ENCODE measurements at places on chromosomes 7 and 10. TPM values are rescaled to one million over a fixed set of nuclear protein-coding genes. Genes with fewer than 3 reads are reported as not detected.
A peak's percentile ranks its signal among the peaks of the same experiment; 100 is the strongest.

EGR2 gene
- 2.8 TPM for total RNA-seq

CLEC5A gene
- total RNA-seq = 4.1 TPM

HOXA10 gene
- total RNA-seq = 0.56 TPM

DNA sequence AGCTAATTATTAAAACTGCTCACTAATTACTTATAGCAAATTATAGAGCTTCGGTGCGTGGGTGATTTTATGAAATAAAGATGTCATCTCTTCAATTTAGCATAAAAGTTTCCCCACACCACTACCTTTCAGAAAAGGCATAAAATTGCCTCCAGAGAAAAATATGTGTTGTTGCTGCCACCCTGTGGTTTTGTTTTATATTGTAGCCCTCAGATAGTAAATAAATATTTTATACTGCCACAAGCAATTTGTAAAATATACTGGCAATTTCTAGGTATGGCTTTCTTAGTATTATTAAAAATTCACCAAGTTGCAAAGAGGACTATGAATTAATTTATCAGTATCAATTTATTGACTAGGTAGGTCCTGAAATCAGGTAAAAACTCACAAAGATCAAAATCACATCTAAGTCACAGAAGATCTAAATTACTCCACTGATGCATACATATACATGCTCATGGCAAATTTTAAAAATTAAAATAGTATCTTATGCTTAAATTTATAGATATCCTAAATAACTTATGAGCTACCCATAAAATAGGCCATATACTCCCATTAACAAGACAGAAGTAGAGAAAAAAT is 26.5 kb downstream of the ASNS start:
- H3K36me3 ChIP-seq = no peaks in the 10 kb centered on the region
- no peak overlapping the region for H3K4me3 ChIP-seq
- DNase-seq = no peak

GRCh38 chr10:102740229-102740628 is 3.5 kb upstream of the WBP1L start:
- H3K4me1 ChIP-seq = peaks cover 12% of the 10 kb centered on the region
- H3K36me3 ChIP-seq = no peaks in the 10 kb centered on the region
- no peak overlapping the region for H3K4me3 ChIP-seq
- no peak for DNase-seq
- no peak overlapping the region for H3K27ac ChIP-seq
- no peaks in the 10 kb centered on the region for H3K27me3 ChIP-seq

DNA sequence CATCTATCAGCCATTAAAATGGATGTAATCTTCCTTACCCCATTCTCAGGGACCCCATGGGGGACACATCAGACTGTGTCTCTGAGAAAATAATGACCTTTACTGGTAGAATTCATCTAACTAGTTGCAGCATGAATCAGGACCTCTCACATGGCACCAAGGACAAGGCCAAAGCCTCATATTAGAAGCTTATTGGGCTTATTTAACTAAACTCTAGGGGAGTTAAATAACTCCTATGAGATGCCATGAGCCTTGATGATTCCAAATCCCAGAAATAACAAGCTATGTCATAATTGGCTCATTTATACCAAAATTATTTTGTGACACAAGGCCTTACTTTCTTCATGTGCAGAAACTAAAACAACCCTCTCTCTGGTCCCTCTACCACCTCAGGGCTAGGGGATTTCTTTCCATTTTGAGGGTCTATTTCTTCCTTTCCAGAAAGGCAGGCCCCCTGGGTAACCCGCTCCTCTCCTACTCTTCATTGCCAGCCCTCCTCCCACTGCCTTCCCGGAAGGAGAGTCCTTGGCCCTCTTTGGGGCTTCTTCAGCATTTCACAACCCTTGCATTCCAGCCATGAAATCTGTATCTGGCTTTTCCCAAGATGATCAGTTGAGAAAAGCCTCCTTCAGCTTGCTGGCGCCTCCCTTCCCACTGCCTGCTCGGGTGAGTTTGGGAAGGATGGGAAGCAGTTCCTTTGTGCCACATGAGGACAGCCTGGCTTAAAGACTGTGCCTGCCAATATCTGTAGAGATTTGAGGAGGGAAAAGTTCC is 41.8 kb upstream of the TRIM8 start:
- no peak overlapping the region for H3K4me3 ChIP-seq
- H3K27me3 ChIP-seq = no peaks in the 10 kb centered on the region
- no peak for DNase-seq
- H3K36me3 ChIP-seq = peaks cover 89% of the 10 kb centered on the region

- DNase-seq = no peak
- H3K36me3 ChIP-seq = no peaks in the 10 kb centered on the region
- H3K4me3 ChIP-seq = no peak overlapping the region
- H3K4me1 ChIP-seq = peaks cover 7% of the 10 kb centered on the region
- peak overlapping the region; percentile 75 for H3K27ac ChIP-seq
Observed at GRCh38 chr10:95333997-95334804, 43.4 kb upstream of the PDLIM1 start.

DNA sequence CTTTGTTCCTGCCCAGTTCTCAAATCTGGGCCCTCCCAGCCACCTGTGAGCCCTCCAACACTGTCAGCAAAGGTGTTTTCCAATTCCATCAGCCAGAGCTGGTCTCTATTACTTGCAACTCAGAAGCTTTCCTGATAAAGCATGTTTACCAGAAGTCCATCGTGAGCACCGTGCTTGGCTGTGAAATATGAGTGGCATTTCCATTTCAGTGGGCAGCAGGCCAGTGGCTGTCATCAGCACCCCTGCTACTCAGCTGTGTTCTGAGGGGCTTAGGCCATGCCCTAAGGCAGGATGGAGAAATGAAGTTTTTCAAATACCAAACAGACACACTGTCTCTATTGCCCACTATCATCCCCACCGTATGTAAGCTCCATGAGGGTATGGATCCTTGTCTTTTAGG is 12.7 kb upstream of the BNIP3 start:
- H3K27me3 ChIP-seq = no peaks in the 10 kb centered on the region
- no peaks in the 10 kb centered on the region for H3K36me3 ChIP-seq
- H3K4me1 ChIP-seq = peaks cover 4% of the 10 kb centered on the region

DNA sequence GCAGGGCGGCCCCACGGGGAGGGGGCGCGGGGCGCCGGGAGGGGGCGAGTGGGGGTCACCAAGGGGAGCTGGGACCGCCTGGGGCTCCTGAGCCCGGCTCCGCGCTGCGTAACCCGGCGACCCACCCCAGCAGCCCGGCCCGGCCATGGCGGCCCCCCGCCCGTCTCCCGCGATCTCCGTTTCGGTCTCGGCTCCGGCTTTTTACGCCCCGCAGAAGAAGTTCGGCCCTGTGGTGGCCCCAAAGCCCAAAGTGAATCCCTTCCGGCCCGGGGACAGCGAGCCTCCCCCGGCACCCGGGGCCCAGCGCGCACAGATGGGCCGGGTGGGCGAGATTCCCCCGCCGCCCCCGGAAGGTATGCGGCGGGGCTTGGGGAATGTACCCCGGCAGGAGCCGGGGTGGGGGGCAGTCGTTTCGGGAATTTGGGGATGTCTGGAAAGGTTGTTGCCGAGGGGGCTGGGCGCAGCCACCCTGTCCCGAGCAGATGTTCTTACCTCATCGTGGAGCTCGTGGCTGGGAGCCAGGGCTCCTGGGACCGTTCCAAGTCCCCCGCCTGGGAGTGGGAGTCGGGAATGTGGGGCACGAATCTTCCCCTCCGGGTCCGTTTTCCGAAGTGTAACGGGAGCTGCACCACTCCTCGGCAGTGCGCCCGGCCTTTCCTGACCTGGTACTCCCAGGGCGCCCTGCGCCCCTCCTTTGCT is 431 bp downstream of the ZYX start:
- peak overlapping the region; percentile 89 for H3K4me3 ChIP-seq
- no peaks in the 10 kb centered on the region for H3K27me3 ChIP-seq
- H3K27ac ChIP-seq = peak overlapping the region; percentile 100
- H3K4me1 ChIP-seq = peaks cover 73% of the 10 kb centered on the region
- peak; percentile 90 for DNase-seq

DNA sequence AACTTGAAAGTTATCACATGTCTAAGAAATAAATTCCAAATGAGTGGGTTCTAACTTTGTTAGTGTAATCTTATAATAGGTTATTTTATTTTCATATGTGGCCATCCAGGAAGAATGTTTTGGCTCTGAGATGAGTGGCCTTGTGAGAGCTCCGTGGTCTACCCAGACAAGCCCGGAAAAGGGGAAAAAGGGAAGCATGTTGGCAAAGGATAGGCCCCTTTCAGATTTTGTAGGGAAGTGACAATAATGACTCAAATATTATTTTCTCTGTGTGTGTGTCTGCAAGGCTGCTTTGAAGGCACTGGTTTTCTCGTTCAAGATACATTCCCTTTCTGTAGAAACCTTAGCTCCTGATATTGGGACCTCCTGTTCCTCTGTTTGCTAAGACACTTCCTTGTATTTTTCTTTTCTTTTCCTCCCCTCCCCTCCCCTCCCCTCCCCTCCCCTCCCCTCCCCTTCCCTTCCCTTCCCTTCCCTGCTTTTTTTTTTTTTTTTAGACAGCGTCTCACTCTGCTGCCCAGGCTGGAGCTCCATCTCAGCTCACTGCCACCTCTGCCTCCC is 240.8 kb downstream of the LRMDA start:
- no peaks in the 10 kb centered on the region for H3K36me3 ChIP-seq
- no peaks in the 10 kb centered on the region for H3K4me1 ChIP-seq
- no peaks in the 10 kb centered on the region for H3K27me3 ChIP-seq
- DNase-seq = no peak
- H3K27ac ChIP-seq = no peak overlapping the region

DNA sequence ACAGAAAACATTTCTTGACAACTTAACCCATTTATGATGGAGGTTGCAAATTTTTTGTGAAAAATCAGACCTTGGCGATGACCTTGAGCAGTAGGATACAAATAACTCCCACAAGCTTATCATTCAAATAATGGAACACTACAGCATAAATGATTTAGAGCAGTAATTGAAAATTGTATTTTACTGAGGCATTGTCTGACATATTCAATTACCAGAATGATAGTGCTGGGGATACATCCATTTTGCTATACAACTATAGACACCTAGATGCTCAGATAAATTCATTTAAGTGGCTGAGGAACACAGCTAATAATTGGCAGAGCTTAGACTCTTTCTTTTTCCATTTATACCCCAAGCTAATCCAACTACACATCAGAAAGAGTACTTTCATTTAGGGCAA is 18.9 kb downstream of the TWIST1 start:
- no peaks in the 10 kb centered on the region for H3K36me3 ChIP-seq
- no peak overlapping the region for H3K4me3 ChIP-seq
- no peak for DNase-seq

DNA sequence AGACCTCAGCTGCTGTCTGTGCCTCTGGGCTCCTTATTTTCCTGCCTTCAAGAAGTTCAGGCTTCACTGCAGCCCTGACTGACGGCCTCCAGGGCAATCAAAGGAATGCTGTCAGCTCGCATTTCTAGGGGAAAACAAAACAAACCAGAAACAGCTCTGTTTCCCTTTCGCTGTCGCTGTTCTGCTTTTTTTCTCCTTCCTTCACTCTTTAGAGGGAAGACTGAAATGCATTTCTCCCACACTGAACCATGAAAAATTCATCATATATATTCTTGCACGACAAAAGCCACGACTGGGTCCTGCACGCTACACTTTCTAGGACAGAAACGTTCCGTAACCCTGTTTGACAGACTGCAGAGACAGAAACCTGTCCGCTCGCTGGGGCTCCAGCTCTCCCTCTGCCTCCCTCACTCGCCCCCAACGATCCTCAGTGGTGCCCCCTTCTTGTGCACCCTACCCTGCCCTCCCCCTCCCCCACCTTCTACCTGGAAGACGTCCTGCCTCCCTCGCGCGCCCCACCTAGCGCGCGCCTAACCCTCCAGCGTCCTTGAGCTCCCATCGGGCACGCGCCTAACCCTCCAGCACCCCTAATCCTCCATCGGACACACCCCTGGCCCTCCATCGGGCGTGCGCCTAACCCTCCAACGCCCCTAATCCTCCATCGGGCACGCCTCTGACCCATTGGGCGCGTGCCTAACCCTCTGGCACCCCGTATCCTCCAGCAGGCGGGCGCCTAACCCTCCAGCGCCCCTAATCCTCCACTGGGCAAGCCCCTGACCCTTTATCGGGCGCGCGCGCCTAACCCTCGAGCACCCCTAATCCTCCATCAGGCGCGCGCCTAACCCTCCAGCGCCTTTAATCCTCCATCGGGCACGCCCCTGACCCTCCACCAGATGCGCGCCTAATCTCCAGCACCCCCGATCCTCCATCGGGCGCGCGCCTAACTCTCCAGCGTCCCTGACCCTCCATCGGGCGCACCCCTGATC is 37.1 kb downstream of the SVOPL start:
- H3K27ac ChIP-seq = peak overlapping the region; percentile 36
- H3K27me3 ChIP-seq = peaks cover 16% of the 10 kb centered on the region
- H3K4me3 ChIP-seq = peak overlapping the region; percentile 61
- H3K4me1 ChIP-seq = peaks cover 10% of the 10 kb centered on the region
- DNase-seq = no peak

- H3K4me1 ChIP-seq = peaks cover 4% of the 10 kb centered on the region
- H3K27me3 ChIP-seq = peaks cover 26% of the 10 kb centered on the region
- no peak overlapping the region for H3K4me3 ChIP-seq
- no peak for DNase-seq
- H3K27ac ChIP-seq = no peak overlapping the region
Observed at GRCh38 chr10:78408671-78409472, 375.2 kb downstream of the RPS24 start.

GRCh38 chr7:17934094-17934493 is 6.2 kb downstream of the SNX13 start:
- no peak for DNase-seq
- H3K27me3 ChIP-seq = no peaks in the 10 kb centered on the region
- no peaks in the 10 kb centered on the region for H3K36me3 ChIP-seq
- no peak overlapping the region for H3K4me3 ChIP-seq
- H3K4me1 ChIP-seq = peaks cover 46% of the 10 kb centered on the region

DNA sequence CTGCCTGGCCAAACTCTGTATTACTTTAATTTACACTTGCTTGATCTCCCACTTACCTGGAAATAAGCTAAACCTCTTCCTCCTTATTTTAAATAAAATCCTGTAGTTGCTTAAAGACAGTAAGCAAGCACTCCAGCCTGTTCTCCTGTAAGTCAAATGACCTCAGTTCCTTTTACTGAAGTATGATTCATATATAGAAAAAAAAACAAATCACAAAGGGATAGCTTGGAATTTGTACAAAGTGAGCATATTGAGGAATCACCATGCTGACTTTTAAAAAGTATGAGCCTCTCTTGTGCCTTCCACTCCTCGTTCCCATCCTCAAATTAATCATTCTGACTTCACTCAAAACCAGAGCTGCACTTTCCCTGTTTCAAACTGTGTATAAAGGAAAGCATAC is 52.0 kb downstream of the C10orf90 start:
- no peak for DNase-seq
- no peak overlapping the region for H3K27ac ChIP-seq
- H3K4me1 ChIP-seq = no peaks in the 10 kb centered on the region
- H3K27me3 ChIP-seq = no peaks in the 10 kb centered on the region

DNA sequence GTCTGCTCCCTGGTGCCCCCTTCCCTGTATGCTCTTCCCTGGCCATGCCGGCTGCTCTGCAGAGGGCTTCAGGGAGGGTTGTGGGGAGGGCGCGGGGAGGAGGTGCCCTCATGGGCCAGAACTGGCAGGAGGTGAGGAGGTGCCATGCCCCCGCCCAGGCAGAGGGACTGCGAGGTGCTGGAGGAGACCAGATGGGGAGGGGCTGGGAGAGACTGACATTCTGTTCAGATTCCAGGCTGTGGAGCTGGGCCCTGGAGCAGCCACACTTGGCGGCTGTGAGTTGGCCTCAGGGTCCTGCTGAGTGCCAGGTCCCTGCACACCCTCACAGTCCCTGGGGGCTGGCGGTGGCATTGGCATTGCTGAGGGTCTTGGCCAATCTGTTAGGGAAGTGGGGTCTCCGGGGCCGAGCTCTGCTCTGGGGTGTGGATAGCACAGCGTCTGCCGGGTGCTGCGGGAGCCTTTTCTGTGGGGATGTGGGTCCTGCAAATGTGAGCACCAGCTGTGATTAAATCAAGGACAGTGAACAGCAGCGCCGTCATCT is 25.4 kb downstream of the INPP5A start:
- no peaks in the 10 kb centered on the region for H3K27me3 ChIP-seq
- H3K27ac ChIP-seq = no peak overlapping the region
- peak; percentile 72 for DNase-seq
- no peak overlapping the region for H3K4me3 ChIP-seq

All from spleen (tissue), 13 donors.